ENCODE measurements at places on chromosomes 7 and 10.

- no peak for DNase-seq
Measured at GRCh38 chr7:48244864-48245271, 73.6 kb downstream of the ABCA13 start.

DNA sequence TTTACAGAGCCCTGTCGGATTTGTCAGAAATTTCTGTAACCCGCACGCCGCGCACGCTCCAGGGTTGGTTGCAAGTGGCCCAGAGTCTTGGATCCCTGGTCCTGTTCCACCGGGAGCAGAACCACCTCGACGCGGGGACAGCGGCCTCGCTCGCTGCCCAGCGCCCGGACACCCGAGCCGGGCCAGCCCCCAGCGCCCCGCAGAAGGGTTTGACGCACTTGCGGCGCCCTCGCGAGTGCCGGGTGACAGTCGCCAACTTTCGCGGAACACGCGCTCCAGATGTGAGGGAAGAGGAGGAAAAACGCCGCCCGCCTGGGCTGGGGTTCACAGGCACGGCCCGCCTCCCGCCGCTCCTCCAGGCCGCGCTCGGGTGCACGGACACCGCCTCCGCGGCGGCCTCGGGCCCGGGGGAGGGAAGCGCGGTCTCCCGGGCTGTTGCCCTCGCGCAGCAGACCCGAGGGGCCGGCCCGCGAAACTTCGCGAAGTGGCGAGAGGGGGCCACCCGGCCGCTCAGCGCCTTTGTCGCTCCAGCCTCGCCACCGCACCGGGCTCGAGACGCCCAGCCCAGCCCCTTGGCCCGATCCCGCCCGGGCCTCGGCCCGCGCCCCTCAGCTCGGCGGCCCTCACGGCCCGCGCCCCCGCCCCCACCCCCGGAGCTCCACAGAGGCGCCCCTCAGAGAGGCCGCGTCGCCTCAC, 514 bp downstream of the RNF216 start:
- DNase-seq: peak; percentile 54

GRCh38 chr10:89536013-89536354, 590 bp upstream of the SLC16A12 start:
- DNase-seq: no peak

DNA sequence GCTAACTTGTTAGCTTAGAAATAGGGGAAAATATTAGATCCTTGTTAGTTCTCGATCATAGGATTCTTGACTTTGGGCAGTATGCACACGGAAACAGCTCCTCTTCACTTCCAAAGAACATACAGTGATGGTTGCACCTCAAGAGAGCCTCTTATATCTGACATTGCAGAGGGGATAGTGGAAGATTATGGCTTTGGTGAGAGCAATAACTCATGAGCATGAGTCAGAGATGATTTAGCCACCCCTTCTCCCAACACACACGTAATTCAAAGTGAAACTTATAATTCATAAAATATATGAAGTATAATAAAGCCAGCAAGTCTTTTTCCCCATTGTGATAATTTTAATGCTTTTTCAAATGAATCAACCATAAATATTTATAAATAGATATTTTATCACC, 683.7 kb downstream of the POM121L12 start:
- DNase-seq: no peak

GRCh38 chr7:139853506-139854123, 24.6 kb downstream of the TBXAS1 start:
- peak; percentile 96 for DNase-seq

Measured in fibroblast of gingiva (primary cell).